AG08395 (cell line): ENCODE measurements at places on chromosomes 16 and 17.

DNA sequence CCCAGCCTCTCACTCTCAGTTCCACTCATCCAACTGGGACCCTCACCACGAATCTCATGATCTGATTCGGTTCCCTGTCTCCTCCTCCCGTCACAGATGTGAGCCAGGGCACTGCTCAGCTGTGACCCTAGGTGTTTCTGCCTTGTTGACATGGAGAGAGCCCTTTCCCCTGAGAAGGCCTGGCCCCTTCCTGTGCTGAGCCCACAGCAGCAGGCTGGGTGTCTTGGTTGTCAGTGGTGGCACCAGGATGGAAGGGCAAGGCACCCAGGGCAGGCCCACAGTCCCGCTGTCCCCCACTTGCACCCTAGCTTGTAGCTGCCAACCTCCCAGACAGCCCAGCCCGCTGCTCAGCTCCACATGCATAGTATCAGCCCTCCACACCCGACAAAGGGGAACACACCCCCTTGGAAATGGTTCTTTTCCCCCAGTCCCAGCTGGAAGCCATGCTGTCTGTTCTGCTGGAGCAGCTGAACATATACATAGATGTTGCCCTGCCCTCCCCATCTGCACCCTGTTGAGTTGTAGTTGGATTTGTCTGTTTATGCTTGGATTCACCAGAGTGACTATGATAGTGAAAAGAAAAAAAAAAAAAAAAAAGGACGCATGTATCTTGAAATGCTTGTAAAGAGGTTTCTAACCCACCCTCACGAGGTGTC lies 26.6 kb downstream of the STH start:
- DNase-seq = no peak

- peak; percentile 67 for DNase-seq
Measured at GRCh38 chr17:74798239-74798707, 22.1 kb upstream of the NAT9 start.

GRCh38 chr16:84603140-84603816 lies 14.6 kb downstream of the COTL1 start:
- DNase-seq = peak; percentile 95

- no peak for DNase-seq
Measured at GRCh38 chr17:76441686-76442340, 11.1 kb downstream of the UBE2O start.

DNA sequence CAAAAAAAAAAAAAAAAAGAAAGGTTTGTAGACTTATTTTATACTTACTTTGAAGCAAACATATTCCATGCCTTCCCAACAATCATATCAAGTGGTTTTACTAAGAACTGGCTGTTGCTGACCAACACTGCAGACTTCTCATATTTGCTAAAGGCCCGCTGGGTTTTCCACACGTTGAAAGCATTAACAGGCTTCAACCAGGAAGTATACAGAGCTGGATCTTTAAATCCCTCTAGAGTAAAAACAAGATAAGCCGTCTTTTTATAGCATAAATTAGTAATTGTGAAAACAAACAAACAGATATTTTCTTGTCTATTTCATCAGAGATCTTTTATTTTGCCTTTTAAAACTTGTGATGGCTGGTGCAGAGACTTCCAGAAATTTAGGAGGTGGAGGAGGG lies 29.1 kb downstream of the TUBD1 start:
- DNase-seq = no peak

GRCh38 chr16:50585331-50585776 lies 37.2 kb downstream of the NKD1 start:
- peak; percentile 44 for DNase-seq

DNA sequence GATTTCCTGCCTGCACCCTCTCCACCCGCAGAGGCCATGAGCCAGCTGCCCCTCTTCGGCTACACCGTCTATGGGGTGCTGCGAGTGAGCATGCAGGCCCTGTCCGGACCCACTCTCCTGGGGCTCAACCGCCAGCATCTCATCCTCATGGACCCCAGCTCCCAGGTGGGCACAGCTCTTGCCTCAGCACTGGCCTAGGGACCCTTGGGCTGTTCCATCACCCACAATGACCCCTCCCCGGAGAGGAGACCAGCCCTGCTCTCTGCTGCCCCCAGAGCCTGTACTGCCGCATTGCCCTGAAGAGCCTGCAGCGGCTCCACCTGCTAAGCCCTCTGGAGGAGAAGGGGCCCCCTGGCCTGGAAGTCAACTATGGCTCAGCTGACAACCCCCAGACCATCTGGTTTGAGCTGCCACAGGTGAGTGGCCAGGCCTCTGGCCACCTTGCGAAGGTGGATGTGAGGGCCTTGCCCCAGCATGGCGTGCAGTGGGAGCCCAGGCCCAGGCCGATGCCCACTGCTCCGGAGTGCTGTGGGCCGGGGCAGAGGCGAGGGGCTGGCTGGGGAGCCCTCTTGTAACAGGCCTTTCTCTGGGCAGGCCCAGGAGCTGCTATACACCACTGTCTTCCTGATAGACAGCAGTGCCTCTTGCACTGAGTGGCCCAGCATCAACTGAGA lies 7.3 kb upstream of the SMIM5 start:
- peak; percentile 48 for DNase-seq

GRCh38 chr17:46732160-46732559 lies 86.3 kb downstream of the WNT3 start:
- DNase-seq = no peak

DNA sequence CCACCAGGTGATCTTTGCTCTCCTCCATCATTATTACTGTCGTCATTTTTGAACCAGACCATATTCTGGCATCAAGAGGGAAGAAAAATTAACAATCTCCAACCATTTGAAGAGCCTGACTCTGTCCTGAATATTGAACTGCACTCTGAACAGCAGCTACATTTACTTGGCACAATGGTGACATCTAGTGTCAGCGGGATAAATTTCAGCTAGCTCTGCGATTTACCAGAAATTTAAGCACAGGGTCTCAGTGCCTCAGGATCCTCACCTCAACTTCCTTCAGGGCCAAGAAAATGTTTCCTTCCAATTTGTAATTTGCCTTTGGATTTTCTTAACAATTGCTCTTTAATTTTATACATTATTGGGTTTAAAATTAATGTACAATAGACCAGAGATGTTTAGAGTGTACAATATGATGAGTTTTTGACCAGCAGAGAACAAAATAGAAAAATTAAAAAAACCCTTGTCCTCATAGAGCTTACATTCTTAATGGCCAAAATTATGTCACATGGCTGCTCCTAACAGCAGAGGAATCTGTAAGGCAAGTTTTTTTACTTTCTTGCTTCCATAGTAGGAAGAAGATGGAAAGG lies 10.7 kb upstream of the ZNF19 start:
- peak; percentile 76 for DNase-seq

GRCh38 chr16:4017807-4018206 lies 98.4 kb downstream of the ADCY9 start:
- no peak for DNase-seq

GRCh38 chr16:24821129-24821528 lies 24.6 kb upstream of the SLC5A11 start:
- no peak for DNase-seq

GRCh38 chr17:34639706-34640425 lies 60.5 kb downstream of the TMEM132E start:
- DNase-seq = no peak

DNA sequence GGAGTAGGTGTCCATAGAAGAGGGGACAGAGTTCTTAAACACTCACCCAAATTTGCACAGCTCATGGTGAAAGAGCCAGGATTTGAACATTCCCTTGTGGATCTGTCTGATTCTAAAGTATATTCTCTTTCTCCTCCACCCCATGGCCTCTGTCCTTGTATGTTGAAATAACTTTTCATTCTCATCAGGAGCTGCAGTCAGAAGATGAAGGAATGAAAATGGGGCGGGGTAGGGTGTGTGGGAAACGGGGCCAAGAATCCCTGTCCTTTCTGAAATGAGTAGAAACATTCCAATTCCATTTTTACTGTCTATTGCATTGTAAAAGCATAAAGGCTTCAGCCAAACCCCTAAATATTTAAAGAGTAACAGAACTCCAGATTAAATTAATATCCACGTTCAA lies 42.8 kb downstream of the NOG start:
- peak; percentile 50 for DNase-seq

DNA sequence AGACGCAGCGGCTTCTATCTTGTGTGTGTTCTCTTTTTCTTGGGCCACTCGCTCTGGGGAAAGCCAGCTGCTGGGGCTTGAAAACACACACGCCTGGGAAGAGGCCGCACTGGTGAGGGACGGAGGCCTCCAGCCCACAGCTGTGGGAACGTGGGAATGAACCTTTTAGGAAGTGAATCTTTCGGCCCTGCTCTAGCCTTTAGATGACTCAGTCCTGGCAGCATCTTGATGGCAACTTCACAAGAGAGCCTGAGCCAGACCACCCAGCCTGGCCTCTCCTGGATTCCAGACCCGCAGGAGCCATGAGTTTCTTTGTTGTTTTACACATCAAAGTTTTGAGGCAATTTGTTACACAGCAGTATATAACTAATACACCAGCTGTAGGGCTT lies 2.2 kb upstream of the PDPK1 start:
- peak; percentile 63 for DNase-seq

DNA sequence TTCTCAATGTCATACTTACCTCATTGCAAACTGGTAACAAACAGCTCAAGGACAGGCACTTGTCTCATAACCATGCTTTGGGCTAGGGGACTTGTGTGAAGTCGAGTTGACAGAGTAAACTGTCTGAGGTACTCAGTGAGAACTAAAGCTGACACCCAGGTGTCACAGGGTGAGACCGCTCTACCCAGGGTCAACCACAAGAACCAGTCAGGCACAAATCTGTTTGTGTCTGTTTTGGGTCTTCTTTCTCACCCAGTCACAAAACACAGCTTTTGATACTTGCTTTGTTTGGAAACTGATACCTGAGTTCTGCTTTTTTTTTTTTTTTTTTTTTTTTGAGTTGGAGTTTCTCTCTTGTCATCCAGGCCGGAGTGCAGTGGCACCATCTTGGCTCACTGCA lies 161.1 kb downstream of the STX8 start:
- DNase-seq = no peak

DNA sequence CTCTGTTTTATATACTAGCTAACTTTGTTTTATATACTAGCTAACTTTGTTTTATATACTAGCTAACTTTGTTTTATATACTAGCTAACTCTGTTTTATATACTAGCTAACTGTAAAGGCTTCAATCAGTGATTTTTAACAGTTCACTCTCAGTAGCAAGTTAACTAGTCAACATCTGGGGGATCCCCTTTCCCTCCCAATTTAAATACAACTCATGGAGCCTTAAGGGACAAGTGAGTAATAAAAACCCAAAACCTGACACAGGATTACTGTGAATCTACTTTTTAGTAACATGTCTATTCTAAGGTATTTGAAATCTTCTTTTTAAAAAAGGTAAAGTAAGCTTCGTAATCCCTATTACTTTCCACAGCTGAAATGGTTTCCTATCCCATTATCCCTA lies 32.2 kb downstream of the FAM222B start:
- DNase-seq = no peak

GRCh38 chr17:1562176-1562643 lies 382 bp downstream of the PITPNA start:
- DNase-seq = peak; percentile 59

DNA sequence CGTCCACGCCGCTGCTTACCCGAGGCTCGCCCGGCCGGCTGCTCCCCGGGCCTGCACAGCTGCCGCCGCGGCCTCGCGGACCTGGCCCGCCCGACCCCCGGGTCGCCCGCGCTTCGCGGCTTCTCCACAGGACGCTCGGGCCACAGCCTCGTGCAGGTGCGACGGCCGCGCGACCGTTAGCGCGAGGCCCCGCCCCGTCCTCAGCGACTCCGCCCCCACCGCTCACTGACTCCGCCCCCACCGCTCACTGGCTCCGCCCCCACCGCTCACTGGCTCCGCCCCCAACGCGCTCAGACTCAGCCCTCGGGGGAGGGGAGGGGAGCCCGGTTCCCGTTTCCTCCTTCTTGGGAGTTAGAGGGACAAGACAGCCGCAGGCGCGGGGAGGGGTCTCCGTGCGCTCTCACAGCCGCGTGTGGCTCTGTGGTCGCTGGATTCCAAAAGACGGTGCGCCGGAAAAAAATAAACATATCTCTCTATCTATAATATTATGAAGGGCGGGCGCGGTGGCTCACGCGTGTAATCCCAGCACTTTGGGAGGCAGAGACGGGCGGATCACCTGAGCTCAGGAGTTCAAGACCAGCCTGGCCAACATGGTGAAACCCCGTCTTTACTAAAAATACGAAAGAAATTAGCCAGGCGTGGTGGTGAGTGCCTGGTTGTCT lies at the start of gene MEIOB:
Gene MEIOB, minus strand, starts transcription at position 191 of the 662 bp plus-strand sequence. CDS start 3,989 bp downstream, outside the sequence.
- DNase-seq = peak; percentile 49

GRCh38 chr17:12998461-12998860 lies 19.4 kb downstream of the ELAC2 start:
- DNase-seq = no peak

GRCh38 chr17:48578616-48579470 lies 693 bp upstream of the HOXB4 start:
- no peak for DNase-seq

DNA sequence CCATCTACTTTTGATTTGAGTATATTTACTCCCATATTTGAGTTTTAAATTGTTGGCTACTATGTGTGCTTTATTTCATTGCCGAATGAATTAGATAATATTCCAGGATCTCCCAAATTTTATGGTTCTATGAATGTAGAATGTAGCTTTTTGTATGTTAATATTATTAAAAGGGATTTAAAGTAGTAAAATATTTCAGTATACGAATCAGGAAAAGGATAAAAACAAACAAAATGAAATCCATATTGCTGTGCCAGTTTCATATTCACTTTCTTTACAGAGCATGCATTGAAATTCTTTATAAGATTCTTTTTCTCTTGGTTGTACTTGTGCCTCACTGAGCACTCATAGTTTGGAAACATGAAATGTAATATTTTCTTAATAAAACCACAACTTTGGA lies 155.1 kb downstream of the CHD9 start:
- DNase-seq = no peak

DNA sequence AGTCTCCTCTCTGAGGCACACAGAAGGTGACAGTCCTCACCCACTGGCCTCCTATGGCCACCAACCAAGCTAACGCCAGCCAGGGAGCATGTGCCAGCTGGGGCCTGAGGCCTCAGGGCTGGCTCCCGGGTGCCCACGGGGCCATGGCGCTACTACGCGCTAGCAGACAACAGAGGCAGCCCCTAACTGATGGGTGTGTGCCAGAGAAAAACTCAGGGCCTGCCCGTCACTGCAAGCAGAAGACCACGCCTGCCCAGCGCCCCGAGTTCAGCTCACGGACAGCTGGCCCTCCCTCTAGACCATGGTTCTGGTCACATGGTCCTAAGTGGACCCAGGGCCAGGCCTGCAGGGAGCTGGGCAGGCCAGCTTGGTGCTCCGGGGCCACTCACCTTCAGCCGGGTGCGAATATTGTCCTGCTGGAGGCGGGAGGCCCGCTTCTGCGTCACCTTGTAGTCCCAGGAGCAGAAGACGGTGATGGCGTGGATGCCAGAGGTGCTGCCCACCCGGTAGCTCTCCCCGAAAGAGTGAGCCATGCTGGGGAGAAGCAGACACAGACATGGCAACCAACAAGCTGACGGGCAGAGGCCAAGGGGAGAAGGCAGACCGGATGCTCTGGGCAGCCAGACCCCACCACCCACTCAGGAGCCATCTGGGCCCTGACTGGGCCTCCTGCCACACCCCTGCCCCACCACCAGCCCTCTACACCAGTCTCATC lies 6.2 kb downstream of the TMC6 start:
- DNase-seq = no peak
